ENCODE measurements at places on chromosomes 6 and 20.
A peak's percentile ranks its signal among the peaks of the same experiment; 100 is the strongest.

GRCh38 chr6:1747531-1747930 lies 137.8 kb downstream of the FOXC1 start:
- DNase-seq, result no peak

GRCh38 chr6:125471667-125472066 lies 169.9 kb upstream of the HDDC2 start:
- no peak for DNase-seq

DNA sequence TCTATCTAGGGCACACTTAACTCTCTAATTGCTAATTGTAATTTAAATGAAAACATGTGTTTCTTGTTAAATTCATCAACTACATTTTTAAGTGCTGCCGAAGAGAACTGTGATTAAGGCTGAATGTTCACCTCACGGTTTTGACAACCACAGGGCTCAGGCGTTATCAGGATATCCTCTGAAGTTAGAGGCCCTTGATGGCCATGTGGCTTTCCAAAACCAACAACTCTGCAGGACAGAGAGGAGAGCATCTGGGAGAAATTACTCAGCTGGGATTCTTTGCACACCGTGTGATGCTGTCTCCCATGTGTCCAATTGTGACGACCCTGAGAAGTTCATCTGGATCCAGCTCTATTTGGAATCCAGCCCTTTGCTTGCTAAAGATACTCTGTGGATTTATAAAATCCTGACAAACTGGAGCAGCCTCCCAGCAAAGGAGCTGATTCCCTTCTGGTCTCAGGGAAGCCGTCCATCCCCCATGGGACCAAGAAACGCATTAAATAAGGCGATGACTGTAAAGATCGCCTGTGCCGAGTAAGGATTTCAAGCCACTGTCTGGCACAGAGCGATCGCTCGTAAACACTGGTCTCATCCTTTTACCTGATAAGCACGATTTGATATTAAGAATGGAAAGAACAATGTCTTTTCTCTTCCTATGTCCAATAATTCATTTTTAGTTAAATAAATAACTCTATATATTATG lies 401.1 kb downstream of the CD83 start:
- no peak for DNase-seq

DNA sequence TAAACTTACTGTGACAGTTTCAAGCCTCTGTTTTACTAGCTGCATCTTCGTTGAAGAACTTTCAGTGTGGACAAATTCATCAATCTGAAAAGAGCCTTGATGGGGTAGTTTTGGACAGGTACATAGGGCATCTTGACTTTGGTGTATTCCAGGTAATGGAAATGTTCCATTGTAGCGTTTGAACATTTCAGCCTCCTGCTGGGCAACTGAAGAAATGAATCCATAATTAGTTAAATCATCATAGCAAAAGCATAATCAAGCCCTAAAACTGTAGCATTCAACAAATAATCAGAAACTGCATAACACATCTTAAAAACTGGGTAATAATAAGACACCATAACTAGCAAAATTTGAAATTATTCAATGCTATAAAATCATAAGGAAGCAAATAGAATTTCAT lies 86.2 kb downstream of the AHI1 start:
- DNase-seq, result peak; percentile 8

DNA sequence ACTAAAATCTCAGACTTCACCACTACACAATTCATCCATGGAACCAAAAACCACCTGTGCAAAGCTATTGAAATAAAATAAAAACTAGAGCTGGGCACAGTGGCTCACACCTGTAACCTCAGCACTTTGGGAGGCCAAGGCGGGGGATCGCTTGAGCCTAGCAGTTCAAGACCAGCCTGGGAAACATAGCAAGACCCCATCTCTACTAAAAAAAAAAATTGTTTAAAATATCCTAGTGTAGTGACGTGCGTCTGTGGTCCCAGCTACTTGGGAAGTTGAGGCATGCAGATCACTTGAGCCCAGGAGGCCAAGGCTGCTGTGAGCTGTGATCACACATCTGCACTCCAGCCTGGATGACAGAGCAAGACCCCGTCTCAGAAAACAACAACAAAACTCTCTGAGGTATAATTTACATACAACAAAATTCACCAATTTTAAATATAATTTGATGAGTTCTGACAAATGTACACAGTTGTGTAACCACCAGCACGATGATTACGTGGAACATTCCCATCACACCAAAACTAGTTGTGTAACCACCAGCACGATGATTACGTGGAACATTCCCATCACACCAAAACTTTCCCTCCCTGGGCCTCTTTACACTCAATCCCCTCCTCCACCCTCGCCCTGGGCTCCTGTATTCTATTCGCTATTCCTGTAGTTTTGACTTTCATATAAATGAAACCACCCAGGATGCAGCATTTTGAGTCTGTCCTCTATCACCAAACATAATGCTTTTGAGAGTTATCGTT lies 107.5 kb downstream of the TAF4 start:
- DNase-seq, result no peak

All from small intestine (tissue), 16 donors.